Activated T-helper 2 cell treated with anti-CD3 and anti-CD28 coated beads, Interferon-gamma antibody, Interleukin-2, Interleukin-4, amounts not matched to agents 10 μg/mL and 5 μg/mL and 100 μg/mL, durations not matched to agents 14 hours and 24 hours and 36 hours (primary cell): ENCODE measurements at places on chromosomes 1 and 21. TPM values are rescaled to one million over a fixed set of nuclear protein-coding genes. Genes with fewer than 3 reads are reported as not detected.

DNA sequence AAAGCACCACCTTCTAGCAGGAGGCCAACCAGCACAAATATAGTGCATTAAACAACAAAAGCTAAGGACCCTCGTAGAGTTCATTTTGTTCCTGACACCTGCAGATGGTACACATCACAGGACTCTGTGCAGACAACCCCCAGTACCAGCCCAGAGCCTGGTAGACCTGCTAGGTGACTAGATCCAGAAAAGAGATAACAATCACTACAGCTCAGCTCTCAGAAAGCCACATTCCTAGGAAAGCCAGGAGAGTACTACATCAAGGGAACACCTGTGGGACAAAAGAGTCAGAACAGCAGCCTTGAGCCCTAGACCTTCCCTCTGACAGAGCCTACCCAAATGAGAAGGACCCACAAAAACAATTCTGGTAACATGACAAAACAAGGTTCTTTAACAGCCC is 344.7 kb upstream of the PTBP2 start:
- no peak for DNase-seq

DNA sequence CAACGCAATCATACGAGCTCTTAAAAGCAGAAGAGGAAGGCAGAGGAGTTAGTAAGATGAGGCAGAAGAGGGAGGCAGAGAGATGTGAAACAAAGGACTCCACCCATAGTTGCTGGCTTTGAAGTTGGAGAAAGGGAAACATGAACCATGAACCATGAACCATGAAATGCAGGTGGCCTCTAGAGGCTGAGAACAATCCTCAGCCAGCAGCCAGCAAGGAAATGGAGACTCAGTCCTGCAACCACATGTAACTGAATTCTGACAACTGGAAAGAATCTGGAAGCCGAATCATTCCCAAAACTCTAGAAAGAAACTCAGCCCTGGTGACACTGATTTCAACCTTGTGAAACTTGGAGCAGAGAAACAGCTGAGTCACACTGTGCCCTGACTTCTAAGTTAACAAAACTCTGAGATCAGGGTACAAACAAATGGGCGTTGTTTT is 10.1 kb downstream of the DIPK1A start:
- DNase-seq = no peak

DNA sequence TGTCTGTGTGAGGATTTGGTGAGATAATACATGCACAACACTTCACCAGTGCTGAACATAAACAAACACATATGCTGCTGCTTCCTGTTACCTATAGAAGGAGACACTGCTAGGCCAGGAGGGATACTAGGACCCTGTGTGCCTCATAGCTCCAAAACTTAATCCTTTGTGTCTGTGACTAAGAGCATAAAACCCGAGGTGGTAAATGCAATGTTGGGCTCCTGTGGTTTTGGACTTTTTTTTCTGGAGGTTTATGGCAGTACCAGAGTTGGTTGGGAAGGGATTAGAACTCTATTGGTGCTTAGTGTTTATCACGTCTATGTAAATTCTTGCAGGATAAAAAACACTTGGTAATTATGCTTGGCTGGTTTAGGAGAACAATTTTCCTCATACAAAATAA is 122.9 kb downstream of the NUF2 start:
- DNase-seq = no peak

GRCh38 chr1:238329671-238330070 is 438.9 kb upstream of the ZP4 start:
- DNase-seq = no peak

GRCh38 chr1:241240069-241240468 is 116.9 kb downstream of the RGS7 start:
- no peak for DNase-seq

BRDT gene
- not detected in 2 replicates for total RNA-seq

POGZ gene
- 89.1 and 93.7 TPM in 2 replicates for total RNA-seq

RGS13 gene
- not detected in 2 replicates for total RNA-seq

- DNase-seq = no peak
Measured at GRCh38 chr1:79255421-79255820, 248.9 kb upstream of the ADGRL4 start.

DNA sequence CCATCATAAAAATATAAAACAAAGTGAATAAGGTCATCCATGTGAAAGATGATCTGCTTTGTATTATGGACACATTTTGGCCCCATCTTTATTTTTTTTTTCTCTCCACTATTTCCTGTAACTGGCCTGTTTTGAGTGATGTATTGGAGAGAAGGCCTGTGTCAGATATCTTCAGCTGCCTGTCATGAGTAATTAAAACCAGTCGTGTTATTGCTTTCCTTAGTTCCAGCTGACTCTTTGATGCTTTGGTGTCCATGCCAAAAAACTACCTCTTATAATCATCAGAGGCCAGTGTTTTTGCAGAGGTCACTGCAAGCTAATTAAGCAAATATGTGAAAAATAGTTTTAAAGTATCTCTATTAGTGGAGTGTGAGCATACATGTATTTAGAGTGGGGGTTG is 29.7 kb downstream of the NTMT2 start:
- DNase-seq = no peak

- no peak for DNase-seq
Measured at GRCh38 chr1:111988377-111988742, 1.1 kb downstream of the KCND3 start.

DNA sequence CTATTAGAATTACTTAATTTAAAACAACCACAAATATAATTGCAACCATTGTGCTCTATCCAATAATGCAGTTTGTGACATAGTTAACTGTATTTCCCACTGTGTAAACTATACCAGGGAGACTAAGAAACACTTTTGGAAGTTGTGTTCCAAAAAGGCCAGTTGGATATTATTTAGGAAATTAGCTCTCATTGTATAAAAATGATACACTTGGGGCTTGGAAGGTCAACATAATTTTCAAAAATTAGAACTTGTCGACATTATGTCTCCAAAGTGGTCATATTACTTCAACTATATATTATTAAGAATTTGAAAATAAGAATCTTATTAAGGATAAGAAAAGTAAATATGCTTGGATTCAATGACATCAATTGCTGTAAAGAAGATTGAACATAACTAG is 876.6 kb downstream of the MRPL39 start:
- DNase-seq = no peak

- no peak for DNase-seq
Measured at GRCh38 chr1:192824511-192824910, 15.7 kb downstream of the RGS2 start.

UMODL1 gene
- not detected in 2 replicates for total RNA-seq

GRCh38 chr1:119732465-119733168 is 20.9 kb downstream of the PHGDH start:
- no peak for DNase-seq

S100A12 gene
- not detected in 2 replicates for total RNA-seq

DNA sequence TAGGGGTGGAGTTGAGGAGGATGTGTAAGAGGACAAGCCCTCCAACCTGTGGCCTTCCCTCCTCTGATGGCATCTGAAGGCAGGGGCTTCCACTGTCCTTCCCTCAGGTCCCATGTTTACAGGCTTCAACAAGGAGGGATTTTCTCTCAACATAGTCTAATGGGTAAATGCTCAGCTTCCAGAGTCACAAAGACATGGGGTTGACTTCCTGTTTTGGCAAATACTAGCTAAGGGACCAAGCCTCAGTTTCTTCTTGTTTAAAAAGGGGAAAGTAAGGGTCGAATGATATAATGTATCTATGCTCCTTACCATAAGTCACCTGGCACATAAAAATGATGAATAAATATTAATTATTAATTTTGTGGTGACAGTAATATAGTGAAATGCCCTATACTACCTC is 3.1 kb downstream of the SV2A start:
- no peak for DNase-seq

DNA sequence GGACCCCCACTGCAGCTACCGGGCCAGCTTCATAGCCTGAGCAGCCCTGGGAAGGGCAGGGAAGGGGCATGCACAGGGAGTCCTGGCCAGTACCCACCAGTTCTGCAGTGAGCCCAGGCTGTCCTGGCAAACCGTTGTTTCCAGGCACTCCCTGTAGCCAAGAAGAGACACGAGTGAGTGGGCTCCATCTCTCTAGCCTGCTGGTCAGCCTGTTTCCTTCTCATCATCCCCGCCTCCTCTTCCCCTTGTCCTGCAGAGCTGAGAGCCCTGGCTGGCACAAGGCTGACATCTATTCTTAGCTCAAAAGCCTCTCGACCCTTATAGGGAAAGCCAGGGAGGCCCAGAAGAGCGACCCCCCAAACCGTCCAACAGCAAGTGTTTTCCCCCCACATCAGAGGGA is 28.7 kb downstream of the COL16A1 start:
- DNase-seq = no peak

SPSB1 gene
- total RNA-seq = 7.1 and 7.5 TPM in 2 replicates
